ENCODE measurements at places on chromosomes 3 and 15.

DNA sequence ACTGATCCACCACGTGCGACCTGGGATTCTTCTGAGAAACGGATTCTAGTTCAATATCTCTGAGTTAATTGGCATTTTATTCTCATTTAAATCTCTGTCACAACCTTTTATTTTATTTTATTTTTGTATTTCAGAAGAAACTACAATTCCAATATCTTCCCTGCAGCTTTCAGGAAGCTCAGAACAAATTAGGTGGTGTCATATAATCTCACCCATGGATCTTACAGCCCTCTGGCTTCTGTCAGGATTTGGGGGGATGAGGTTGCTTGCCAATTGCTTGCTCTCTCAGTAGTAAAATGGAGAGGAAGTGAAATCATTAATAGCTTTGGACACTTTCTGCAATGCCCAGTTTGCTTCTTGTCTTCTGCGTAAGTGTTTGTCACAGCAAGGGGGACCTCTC, 205.4 kb downstream of the TLE3 start:
- no peak for DNase-seq

DNA sequence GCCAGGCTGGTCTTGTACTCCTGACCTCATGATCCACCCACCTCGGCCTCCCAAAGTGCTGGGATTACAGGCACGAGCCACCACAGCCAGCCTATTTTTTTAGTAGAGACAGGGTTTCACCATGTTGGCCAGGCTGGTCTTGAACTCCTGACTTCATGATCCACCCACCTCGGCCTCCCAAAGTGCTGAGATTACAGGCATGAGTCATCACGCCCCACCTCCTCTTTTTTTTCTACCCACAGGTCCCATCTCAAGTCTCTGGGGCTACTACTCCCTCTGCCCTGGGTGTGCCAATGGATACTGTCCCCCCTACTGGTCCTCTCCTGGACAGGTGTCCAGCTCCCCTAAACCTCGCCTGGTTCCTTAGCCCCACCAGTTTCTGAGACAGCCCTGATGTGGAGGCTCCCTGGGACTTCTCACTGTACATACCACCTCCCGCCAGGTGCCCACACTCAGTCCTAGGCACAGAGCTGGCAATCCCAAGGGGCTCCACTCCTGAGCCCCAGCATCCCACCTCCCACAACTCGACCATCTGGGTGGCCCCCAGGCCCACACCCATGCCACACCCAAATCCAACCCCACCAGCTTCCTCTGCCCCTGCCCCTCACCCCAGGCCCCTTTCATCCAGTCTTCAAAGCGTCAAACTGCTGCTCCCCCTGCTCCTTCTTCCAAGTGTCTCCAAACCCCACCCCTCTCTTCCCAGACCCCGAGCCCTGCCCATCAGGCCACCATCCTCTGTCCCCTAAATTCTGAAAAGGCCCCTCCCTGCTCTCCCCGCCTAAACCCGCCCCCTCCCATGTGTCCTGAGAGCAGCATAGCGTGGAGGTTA, 13.1 kb upstream of the CYP11A1 start:
- no peak for DNase-seq

DNA sequence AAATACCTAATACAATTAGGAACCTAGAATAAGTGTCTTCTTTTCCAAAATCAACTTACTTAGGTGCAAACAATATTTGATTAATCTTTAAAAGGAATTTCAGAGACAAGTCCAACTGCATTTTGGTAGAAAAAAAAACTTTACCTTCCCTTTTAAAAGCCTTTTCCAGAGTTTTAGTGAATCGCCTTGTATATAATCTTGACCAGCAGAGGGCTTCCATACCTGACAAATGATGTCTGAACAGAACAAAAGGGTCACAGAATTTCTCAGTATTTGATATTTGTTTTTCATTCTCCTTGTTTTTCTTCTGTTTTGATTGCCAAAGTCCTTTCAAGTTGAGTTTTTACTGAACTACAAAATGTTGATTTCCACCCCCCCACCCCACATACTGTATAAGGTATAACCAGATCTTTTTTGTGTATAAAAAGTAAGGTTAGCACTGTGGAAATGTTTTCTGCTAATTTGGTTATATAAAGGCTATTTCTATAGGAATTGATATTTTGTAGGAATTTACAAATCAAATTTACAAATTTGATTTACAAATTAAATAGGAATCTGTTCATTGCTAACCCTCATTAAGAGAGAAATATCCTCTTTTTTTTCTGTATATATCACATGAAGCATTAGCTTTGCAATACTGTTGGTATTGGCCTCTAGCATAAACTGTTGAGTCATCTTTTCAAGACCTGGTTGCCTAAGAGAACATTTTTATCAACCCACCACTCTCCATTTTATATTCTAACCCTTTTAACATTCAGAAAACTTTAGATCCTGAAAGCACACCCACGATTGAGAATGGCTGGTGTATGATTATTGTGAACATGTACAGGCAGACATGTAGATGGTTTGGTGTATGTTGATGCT, 464.1 kb upstream of the RARB start:
- no peak for DNase-seq

- no peak for DNase-seq
Measured at GRCh38 chr3:118943597-118943996, 91.0 kb downstream of the IGSF11 start.

DNA sequence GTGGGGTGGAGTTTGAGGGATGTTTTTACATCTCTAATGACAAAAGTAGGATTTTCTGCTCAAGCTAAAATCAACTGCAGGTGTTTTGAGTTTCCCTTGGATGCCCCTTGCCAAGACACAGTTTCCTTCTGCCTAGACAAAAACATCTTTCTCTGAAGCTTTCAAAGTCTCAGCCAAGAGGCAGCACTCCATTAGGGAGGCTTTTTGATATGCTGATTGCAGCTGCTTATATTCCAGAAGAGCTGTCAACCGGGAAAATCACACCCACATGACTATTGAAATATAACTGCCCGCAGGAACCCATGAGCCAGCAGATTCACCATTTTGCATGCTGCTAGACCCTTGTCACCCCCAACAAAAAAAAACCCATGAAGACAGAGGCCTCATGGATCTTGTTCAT, 27.5 kb upstream of the ZNF148 start:
- no peak for DNase-seq

GRCh38 chr3:148369381-148369780, 328.3 kb upstream of the AGTR1 start:
- DNase-seq, result no peak

- DNase-seq, result no peak
Measured at GRCh38 chr15:62951481-62951880, 91.1 kb upstream of the TPM1 start.

- DNase-seq, result no peak
Measured at GRCh38 chr3:193742628-193743027, 149.6 kb downstream of the OPA1 start.

- no peak for DNase-seq
Measured at GRCh38 chr3:194185221-194185620, 49.3 kb downstream of the HES1 start.

- no peak for DNase-seq
Measured at GRCh38 chr3:151345859-151346258, 16.5 kb upstream of the P2RY13 start.

All from posterior cingulate gyrus (tissue), 11 donors.